ENCODE measurements at places on chromosomes 2 and 18.

DNA sequence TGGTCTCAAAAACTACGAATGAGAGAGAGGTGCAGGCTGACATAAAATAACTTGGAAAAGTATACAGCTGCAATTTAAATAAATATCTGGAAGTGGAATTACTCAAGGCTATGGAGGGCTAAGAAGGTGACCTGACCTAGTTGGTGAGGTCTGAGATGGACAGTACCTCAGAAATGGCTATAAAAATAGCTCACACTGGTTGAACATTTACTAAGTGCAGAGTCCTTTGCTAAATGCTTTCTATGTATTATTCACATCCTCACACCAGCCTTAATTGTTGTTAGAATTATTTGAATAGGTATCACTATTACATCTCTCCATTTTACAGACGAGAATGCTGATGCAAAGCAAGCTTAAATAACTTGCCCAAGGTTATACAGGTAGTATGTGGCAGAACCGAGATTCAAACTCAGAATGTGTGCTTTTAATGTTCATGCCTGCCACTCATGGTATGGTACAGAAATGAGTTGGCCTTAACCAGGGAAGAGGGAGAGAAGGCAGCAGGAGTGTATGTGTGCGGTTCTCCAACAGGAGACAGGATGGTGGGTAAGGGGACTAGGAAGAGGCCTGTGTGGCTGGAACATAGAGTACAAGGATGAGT, 37.4 kb downstream of the MRPL44 start:
- no peak for DNase-seq

DNA sequence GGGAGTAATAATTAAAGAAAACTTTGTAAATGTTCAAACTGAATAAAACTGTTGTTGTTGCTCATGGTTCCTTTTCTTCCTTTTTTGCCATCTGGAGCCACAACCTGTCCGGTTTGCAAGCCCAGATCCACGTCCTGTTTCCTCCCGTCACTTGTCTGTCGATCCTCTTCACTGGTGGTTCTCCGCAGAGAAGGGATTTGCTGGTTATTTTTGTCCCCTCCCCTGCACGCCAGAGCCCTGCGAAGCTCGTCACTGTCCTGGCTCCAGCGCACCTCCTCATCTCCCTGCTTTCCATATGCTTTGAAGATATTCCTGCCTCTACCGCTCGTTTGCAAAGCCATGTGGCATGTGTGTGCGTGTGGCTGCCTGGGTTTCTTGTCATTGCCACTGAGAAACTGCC, 461.4 kb downstream of the RNF144A start:
- no peak for DNase-seq

GRCh38 chr2:189439342-189439741, 1.9 kb upstream of the WDR75 start:
- no peak for DNase-seq

DNA sequence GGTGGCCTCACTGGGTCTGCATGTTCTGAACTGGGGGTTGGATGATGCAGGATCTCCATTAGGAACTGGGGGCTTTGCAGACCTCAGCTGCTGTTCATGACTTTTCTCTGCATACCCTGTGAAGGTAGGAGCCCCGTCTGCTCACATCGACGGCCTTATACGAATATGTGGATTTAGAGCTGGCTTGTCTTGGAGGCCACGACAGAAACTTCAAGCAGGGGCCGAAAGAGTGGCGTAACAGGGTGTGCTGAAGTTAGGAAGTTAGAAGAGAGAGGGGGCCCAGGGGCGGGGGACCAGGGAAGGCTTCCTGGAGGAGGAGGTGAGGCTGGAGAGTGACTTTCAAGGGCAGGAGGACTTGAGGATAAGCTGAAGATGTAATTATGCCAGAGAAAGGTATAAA, 144.9 kb downstream of the TSN start:
- DNase-seq, result no peak

GRCh38 chr2:1993711-1994682, 249.7 kb upstream of the PXDN start:
- DNase-seq, result no peak

DNA sequence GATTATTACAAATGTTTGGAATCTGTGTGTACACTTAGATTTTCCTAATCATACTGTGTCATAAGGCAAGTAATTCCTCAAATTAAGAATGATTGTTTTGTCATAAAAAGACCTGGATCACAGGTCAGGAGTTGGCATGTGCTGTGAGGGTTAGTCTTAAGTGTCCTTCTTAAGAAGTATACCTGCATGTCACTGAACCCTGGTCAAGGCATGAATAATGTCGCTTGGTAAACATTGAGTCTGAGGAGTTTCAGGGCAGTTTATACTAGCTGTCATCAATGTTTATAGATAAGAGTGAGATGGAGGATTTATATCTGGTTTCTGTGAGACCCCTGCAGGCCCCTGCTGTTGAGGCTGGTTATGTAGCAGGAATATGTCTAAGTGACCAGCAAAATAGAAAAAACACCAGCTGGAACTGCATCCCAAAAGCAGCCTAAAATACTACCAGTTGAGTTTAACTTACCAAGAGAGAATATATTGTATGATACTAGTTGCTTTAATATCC, 112.0 kb upstream of the NOSTRIN start:
- DNase-seq, result no peak

GRCh38 chr2:136487421-136487820, 277.9 kb upstream of the THSD7B start:
- DNase-seq, result no peak

DNA sequence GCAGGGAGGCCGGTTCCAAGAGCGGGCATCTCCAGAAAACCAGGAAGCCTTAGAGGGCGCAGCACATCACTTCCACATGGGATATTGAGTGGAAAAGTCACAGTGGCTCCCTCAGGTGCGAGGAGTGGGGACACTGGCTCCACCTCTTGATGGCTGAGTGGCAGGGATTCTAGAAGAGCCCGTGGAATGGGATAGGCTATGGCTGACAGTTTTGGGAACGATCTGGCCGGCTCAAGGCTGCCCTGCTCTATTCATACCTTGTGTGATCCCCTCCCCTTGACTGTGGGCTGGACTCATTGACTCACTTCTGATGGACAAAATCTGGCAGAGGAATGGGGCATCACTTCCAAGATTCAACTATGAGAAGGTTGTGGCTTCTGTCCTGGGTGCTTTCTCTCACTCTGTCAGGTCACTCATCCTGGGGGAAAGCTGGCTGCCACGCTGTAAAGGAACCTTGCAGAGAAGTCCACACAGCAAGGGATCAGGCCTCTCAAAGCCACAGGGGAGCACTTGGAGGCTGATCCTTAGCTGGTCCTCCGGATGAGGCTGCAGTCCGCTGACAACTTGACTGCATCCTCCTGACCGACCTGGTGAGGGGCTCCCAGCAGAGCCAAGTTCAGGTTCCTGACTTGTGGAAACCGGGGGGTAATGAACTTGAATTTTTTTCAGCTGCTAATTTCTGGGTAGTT, 46.7 kb upstream of the HS6ST1 start:
- no peak for DNase-seq

DNA sequence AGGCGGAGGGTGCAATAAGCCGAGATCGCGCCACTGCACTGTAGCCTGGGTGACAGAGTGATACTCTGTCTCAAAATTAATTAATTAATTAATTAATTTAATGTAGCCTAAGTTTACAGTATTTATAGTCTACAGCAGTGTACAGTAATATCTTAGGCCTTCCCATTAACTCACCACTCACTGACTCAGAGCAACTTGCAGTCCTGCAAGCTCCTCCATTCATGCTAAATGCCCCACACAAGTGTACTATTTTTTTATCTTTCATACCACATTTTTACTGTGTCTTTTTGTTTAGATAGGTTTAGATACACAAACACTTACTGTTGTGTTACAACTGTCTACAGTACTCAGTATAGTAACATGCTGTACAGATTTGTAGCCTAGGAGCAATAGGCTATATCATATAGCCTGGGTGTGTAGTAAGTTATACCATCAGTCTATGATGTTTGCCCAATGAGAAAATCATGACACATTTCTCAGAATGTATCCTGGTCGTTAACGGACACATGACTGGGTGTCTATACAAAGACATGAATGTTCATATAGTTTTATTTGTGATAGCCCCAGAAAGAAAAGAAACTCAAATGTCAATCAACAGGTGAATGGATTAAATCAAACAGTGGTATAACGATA, 15.8 kb upstream of the RNU2-63P start:
- no peak for DNase-seq

DNA sequence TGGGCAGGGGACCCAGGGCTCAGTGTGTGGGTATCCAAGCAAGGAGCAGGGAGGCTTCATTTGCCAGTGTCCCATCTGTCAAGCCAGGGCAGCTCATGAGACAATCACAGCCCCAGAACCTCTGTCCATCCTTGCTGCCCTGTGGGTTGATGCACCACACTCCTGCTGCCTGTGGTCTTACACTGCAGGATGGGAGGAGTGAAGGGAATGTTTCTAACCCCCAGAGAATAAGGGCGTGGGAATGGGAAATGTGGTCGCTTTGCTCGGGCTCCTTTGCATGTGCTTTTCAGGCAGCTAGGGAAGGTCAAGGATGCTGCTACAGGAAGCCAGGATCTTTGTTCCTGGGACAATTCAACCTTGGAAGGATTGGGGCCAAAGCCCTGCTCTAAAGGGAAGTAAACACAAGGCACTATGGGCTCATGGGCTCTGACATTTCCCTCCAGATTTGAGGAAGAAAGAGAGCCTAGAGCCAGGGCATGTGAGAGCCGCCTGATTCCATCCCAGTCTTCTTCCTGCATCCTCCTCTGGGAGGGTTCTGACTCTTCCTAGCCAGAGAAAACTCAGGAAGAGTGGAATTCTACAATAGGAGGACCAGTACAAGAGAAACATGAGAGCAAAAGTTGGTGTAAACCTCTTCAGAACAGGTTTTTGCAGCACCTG, 18.8 kb upstream of the MAP3K20 start:
- DNase-seq, result no peak

DNA sequence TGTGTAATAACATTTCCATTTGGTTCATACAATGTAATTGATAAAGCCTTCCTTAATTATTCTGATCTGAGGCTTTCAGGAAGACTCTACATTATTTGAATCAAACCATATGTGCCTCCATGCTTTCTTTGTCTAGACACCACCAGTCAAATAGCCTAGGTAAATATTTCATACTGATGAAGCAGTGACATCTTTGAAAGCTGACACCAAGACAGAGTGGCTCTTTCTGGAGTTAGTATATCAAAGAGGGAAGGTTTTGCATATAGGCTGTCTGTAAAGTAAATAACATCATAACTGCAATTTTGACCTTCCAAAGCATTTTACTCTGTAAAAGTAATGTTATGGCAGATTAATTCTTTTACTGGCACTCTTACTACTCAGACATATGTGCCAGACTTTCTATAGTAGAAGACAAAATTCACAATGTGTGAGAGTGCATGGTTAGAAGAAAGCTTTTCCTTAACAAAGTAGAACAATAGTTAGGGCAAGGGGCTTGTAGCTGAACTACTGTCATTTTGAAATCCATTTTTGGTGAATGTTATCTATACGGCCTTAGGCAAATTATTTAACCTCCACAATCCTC, 177.3 kb downstream of the ERBB4 start:
- DNase-seq, result no peak

GRCh38 chr2:6368281-6368680, 497.4 kb downstream of the CMPK2 start:
- no peak for DNase-seq

- DNase-seq, result no peak
Measured at GRCh38 chr2:26571316-26571715, 69.8 kb downstream of the CIB4 start.

- no peak for DNase-seq
Measured at GRCh38 chr2:28375742-28376631, 16.7 kb upstream of the FOSL2 start.

- DNase-seq, result no peak
Measured at GRCh38 chr2:200863782-200864175, 679 bp downstream of the CLK1 start.

GRCh38 chr18:62128157-62128556, 58.7 kb downstream of the PIGN start:
- no peak for DNase-seq

DNA sequence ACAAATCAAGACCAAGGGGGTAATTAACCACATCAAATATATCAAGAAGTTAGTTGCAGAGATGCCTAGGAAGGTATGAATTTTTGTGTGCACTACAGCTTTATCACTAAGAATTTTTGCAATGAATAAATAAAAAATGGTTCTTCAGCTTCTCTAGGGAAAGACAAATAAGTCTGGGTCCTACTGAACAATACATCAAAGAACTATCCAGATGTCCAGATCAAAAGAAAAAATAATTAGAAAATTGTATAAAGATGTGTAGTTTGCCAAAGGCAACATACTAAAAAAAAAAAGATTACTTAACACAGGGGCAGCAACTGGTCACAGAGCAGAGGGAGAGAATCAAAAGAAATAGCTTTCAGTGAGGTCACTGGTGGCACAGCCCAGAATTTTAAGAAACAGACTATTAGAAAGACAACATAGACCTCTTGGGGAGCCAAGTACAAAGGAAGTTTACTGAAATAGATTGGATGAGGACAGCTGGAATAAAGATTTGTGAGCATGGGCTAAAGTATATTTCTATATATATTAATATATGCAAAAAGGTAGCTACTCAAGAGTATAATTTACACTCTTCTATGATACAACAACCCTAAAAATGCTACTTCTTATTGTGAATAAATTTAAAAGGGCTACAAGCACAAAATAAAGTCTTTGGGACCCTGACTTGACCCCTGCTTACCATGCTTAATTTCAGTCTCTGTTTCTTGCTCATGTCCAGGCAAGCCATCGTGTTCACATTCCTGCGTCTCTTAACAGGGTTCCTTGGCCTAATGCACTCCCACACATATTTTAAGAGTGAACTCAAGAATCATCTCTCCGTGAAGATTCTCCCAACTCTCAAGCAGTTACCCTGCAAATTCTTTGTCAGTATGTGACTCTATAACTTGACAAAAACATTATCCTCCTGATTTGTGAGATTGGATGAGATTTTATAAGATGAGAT, 99.0 kb upstream of the GRB14 start:
- DNase-seq, result no peak

DNA sequence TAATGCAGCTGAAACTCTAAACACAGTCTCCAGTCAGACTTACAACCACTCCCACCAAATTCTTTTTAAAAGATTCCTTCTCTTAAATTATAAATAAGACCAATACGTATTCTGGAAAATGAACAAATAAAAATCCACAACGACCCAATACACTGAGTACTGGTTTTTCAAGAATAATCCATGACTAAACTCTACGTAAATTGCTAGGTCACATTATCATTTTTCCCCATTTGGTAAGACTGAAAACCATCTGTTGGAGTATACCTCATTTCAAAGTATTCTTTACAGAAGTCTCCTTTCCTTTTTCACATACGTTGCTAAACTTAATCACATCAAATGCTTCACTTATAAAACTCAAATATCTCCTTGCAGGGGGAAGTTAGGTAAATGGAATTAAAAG, 6.0 kb downstream of the ZNF516 start:
- no peak for DNase-seq

- no peak for DNase-seq
Measured at GRCh38 chr2:19111354-19111753, 247.1 kb downstream of the OSR1 start.

DNA sequence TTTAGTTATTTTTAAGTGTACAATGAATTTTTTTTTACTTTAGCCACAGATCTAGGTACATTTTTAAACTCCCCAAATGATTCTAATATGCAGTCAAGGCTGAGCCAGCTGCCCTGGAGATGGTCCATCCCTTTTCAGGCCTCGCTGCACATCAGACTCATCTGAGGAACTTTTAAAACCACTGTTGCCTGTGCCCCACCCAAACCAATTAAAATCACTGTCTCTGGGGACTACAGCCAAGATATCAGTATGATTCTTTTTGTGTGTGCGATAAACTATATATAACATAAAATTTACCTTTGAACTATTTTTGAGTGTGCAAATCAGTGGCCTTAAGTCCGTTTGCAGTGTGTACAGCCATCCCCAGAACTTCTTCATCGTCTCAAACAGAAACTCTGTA, 9.1 kb upstream of the MALT1 start:
- DNase-seq, result no peak

GRCh38 chr2:170425281-170425751, 247.4 kb downstream of the MYO3B start:
- DNase-seq, result peak; percentile 57

Measured in epithelial cell of prostate (primary cell).